GM04503 (cell line): ENCODE measurements at places on chromosomes 13 and 19.

DNA sequence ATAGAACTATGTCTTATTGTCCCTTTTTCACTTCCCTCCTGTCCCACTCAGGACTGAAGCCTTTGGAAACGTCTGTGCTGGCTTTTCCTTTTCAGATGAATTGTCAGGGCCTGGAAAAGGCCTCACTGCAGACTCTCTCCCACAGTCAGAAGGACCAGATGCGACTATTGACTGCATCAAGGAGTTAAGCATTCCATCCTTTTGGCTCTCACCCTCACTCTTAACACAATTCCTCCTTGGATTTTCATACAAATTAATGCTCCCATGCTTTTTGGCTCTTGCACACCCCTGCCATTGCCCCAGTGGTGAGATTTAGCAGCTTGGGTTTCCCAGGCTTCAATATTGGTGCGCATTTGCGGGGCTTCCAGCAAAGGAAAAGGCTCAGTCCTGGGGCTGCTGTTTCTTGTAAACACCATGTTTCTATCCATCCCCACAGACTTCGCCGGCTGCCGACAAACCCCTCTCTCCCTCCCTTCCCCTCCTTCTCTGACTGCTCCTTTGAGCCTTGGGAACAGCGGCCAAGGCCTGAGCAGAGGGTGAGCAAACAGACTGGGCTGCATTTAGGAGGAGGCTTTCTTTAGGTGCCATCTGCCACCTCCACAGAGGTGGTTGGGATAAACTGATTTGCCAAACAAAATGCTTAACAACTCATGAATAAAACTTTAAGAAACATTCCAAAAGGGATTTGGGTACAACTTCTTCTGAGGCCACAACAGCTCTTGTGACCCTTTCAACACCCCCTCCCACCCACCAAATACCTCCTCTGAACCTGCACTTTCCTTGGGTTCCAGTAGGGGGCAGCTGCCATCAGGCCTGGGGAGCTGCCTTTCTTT is 48.6 kb upstream of the PCDH8 start:
- DNase-seq: no peak

- no peak for DNase-seq
These were observed 39.3 kb downstream of the BRD4 start for GRCh38 chr19:15292847-15293582.

DNA sequence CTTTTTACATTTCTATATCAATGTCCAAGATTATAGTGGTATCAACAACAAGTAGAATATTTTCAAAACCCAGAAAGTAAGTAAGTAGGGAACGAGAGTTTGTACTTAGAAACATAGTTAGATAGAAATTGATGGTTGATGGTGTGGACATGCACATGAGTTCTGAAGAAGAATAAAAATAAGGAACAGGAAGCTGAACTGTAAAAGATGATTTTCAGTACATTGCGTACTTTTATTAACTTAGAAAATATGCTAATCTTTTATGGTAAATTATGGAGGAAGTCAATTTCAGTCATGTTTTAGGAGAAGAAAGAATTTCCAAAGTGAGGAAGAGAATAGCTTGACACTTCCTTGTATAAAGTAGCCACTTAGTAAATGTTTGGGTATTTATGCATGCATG is 12.3 kb upstream of the GPR18 start:
- no peak for DNase-seq

GRCh38 chr19:33022472-33023116 is 42.1 kb downstream of the RHPN2 start:
- DNase-seq: no peak

GRCh38 chr19:45087531-45087930 is 5.4 kb upstream of the PPP1R37 start:
- no peak for DNase-seq

DNA sequence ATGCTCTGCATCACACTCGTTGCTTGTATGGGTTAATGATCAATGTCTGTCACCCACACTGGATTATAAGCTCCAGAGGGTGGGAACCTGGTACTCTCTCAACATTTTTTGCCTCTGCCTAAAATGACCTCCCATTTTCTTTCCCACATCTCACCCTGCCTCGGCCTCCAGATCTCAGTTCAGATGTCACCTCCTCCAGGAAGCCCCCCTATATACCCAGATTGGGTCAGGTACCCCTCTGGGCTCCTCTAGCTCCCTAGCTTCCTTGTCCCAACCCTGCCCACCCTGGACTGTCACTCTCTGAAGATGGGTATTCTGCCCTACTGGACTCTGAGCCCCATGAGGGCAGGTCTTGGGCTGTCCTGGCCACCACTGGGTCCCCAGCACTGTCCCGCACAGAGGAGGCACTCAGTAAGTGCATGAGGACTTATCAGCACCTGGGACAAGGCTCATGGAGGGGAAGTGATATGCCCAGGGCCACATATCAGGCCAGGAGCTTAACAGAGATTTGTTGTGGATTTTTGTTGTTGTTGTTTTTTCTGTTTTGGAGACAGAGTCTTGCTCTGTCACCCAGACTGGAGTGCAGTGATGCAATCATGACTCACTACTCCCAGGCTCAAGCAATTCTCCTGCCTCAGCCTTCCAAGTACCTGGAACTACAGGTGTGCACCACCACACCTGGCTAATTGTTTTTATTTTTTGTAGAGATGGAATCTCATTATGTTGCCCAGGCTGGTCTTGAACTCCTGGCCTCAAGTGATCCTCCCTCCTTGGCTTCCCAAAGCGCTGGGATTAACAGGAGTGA is 23.8 kb downstream of the PRKD2 start:
- no peak for DNase-seq

DNA sequence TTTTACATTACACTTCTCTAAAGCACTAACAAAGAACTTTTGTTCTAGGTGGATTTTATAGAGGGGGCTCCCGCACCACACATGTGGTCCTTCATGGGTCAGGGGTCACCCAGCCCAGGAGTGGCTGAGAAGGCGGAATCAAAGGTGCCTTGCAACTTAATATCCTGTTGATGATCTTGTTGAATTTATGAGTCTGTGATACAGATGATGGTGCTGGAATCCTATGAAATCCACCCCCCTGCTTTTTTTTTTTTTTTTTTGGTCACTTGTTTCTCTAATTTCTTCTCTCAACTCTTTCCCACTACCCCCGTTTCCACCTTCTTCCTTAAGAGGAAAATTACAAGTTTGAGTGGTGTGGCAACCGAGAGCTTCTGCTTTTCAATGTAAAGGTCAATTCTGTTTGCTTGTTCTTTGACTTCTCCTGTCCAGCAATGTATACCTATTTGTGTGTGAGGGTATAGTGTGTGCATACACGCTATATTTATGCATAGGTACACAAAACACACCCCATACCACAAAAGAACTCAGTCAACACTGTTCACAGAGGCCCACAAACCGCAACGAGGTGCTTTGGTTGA is 4.2 kb upstream of the ZIC2 start:
- no peak for DNase-seq

DNA sequence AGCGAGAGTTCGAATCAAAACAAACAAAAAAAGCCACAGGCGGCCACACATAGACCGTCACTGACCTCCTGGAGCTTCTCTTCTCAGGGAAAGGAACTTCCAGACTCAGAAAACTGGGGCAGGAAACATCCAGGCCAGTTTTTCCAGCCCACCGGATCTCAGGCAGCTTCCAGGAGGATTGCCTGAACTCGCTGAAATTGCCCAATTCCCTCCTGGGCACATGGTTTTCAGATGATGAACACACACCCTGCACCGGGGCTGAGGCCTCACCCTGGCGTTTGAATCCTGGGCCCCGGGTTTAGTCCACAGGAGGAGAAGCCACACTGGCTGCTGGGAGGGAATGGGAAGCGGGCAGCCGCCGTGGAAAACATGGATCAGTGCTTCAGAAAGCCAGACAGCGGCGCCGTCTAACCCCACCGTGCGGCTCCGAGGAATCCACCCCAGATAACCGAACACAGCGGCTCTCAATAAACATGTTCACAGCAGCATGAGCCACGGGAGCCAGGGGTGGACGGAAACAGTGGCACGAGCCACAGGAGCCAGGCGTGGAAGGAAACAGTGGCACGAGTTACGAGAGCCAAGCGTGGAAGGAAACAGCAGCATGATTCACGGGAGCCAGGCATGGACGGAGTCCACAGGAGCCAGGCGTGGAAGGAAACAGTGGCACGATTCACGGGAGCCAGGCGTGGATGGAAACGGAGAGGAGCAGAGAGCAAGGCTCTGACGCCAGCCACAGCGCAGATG is 18.2 kb upstream of the PTBP1 start:
- DNase-seq: peak; percentile 95

- DNase-seq: no peak
These were observed 32.2 kb downstream of the SLC10A2 start for GRCh38 chr13:103033999-103034398.

GRCh38 chr19:18783958-18784785 is 6.9 kb downstream of the COMP start:
- DNase-seq: no peak

GRCh38 chr13:80009760-80010159 is 331.2 kb downstream of the SPRY2 start:
- DNase-seq: no peak

GRCh38 chr13:29439601-29440388 is 155.7 kb downstream of the SLC7A1 start:
- DNase-seq: no peak

DNA sequence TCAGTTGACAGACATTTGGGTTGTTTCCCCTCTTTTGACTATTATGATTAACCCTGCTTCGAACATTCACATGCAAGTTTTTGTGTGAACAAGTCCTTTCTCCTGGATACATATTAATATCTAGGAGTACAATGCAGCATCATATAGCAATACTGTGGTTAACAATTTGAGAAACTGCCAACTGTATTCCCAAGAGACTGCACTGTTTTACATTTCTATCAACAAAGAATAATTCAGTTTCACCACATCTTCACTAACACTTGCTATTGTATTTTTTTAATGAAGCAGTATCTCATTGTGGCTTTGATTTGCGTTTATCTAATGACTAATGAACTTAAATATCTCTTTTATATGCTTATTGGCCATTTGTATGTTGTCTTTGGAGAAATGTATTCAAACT is 184.6 kb upstream of the NBEA start:
- DNase-seq: no peak

DNA sequence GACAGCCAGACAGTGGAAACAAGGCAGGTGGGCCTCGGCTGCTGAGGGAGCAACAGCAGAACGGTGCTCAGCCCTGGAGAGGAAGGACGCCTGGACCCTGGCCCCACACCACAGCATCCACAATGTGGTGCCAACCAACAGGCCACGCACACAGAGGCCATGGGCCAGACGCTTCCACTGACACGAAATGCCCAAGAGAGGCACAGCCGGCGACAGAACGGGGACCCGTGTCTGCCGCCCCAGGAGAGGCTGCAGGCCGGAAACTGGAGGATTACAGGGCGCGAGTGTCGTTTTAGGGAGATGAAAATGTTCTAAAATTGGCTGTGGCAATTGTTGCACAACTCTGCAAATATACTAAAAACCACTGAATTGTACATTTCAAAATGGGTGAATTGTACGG is 69.7 kb downstream of the RASA3 start:
- no peak for DNase-seq
